T-helper 17 cell (primary cell): ENCODE measurements at places on chromosomes 2 and 18.

- no peak for DNase-seq
Measured at GRCh38 chr2:33706410-33706809, 107.3 kb upstream of the FAM98A start.

GRCh38 chr2:28481905-28482304, 14.0 kb upstream of the PLB1 start:
- no peak for DNase-seq

DNA sequence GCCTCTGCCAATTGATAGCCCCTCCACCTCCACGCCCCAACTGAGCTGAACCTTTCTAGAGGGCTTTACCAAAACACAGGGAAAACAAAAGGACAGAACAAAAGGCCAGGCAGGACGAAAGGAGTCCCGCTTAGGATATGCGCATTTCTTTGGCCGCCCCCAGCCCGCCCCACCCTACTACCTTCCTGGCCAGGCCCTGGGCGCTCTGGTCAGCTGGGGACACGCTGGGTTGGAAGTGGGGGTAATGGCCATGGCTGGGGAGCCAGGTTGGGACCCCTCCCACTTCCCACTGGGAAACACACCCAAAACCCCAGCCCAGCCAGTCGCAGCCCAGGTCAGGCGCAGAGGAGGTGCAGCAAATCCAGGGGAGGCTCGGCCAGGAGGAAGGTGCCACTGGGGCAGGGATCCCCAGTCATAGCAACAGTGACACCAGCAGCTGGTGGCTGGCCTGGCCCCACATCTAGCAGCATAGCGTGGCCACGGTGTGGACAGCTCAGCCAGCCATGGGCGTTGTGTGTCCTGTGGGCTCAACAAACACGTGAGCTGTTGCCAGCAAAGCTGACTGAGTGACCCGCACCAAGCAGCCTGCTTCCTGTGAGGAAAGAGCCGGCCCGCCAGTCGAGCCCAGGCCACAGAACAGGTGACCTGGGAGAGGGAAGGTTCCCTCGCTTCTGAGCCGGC, 24.6 kb upstream of the B3GNT7 start:
- no peak for DNase-seq

GRCh38 chr2:238127165-238128060, 11.1 kb upstream of the KLHL30 start:
- no peak for DNase-seq

DNA sequence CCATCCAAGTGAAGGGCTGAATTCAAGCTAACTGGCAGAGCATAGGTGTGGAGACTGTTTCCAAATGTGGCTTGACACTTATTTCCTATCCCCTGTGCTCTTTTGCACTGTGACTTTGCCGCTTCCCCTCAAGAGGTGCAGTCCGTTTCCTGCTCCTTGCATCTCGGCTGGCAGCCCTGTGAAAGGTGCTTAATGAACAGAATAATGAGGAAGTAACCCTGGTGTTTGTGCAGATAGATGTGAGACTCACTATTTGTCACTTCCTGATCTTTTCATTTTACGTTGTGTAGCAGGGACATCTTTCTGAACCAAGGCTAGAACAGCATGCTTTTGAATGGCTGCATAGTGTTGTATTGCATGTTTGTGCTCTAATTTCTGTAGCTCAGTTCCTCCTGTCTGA, 60.8 kb downstream of the CEP192 start:
- DNase-seq, result no peak

DNA sequence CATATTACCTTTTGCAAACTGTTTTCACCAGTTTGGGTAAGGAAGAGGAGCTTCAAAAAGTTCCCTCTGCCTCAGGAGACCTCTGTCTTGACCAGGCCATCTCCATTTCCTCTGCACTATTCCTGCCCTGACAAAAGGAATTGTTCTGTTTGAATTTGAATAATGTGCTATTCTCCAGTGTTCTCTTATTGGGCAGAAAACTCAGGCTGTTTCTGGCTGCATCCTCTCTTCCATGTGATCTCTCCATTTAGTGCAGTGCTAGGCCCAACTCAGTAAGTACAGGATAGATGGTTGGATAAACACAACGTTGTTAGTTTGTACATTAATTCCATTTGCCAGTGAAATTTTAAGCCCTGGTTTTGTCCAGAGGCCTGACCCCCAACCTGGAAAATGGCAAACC, 102.2 kb upstream of the CELF4 start:
- no peak for DNase-seq

DNA sequence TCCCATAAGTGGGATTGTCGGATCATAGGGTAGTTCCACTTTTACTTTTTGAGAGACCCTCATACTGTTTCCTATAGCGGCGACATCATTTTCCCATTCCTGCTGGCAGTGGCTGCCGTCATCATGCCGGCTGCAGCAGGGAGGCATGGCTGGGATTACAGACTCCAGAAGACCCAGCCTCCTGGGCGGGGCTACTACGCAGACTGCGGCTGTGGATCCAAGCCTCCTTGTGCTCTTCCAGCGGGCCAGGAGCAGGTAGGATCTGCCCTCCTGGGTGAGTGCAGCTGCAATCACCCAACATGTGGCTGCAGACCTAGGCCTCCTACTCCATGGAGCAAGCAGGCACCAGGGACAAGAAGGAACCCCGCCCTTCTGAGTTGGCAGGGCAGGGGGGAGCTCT, 359.2 kb downstream of the GALR1 start:
- DNase-seq, result no peak

GRCh38 chr18:78304192-78305164, 675.1 kb upstream of the SALL3 start:
- DNase-seq, result no peak

DNA sequence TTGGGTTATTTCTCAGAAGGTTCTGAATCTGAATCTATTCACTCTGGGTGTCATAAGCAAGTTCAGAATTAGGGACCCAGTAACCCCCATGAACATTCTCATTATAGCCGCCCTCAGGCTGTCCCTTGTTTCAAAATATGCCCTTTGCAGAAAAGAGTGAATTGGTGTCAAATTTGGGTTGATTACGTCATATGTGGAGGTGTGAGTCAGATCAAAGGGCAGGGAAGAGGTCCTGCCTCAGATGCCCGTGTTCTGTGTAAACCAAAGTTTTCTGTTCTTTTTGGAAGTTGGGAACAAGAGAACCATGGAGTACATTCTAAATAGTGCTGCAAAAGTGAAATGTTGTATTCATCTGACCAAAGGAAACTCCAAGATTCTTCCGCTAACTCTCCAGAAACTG, 5.8 kb downstream of the FAM110C start:
- DNase-seq, result no peak

- no peak for DNase-seq
Measured at GRCh38 chr2:46879511-46879910, 36.1 kb downstream of the MCFD2 start.

GRCh38 chr2:201639205-201639604, 4.1 kb downstream of the TMEM237 start:
- no peak for DNase-seq

DNA sequence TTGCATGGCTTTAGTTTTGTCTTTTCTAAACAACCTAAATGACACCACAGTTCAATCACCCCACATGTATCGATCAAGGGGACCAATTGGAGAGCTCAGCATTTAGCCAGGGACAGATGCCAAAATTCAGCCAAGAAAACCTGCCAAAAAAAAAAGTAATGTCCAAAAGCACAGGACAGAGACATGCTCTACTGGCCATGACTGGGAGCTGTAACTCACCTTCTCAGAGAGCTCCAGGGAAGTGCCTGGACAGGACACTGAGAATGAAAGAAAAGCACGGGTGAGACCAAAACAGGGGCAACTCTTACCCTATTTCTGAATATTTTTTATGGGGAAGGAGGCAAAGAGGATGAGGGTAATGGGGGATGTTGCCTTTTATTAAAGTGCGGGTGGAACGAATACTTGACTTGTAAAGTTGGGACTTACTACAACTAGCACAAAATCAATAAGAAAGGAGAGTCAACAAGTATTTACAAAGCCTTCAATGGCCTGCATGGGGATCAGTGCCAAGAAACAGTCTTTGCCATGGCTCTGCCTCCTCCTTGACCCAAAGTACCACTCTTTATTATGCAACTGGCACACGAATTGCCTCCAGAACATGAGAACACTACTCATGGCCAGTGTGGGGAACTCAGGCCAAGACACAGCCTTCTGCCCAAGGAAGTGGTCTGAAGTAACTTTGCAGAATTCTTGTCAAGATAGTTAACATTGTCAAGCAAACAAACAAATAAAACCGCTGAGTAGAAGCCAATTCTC, 72.9 kb upstream of the HK2 start:
- no peak for DNase-seq

GRCh38 chr2:201164166-201164565, 18.8 kb upstream of the CASP10 start:
- no peak for DNase-seq

DNA sequence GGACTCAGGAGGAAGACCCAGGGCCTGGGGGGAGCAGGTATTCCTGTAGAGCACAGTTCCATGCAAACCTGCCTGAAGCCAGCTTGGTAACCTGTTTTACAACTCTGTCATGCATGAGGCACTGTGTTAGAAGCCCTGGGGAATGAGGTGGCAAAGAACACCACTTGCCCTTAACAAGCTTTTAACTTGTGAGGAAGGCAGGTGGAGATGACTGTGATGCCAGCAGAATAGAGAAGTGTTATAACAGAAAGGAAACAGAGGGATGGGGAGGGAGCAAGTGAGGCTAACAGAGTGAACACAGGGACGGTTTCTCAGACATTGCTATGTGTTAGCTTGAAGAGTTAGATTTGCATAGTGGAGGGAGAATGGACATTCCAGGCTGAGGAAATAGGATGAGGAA, 11.5 kb upstream of the IL1A start:
- no peak for DNase-seq

DNA sequence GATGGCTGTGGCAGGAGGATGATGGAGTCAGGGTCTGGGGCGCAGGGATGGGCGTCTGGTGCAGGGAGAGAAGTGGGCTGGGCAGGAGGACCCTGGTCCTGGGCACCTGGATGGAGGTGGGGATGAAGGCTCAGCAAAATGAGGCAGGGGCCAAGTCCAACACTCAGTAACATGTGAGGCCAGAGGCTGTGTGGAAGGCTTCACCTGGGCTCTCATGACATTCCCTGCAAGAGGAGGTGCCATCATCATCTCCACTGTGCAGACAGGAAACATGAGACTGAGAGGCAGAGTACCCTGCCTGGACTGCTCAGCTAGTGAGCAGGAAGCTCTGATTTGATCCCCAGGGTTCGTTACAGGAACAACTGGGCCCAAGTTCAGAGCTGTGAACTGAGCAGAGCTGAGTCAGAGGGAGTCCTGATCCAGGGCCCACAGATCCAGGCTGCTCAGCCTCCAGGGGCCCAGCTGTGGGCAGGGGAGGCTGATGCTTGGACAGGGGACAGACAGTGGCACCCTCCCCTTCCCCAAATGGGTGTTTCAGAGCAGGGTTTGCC, 36.9 kb downstream of the HJURP start:
- DNase-seq, result no peak

DNA sequence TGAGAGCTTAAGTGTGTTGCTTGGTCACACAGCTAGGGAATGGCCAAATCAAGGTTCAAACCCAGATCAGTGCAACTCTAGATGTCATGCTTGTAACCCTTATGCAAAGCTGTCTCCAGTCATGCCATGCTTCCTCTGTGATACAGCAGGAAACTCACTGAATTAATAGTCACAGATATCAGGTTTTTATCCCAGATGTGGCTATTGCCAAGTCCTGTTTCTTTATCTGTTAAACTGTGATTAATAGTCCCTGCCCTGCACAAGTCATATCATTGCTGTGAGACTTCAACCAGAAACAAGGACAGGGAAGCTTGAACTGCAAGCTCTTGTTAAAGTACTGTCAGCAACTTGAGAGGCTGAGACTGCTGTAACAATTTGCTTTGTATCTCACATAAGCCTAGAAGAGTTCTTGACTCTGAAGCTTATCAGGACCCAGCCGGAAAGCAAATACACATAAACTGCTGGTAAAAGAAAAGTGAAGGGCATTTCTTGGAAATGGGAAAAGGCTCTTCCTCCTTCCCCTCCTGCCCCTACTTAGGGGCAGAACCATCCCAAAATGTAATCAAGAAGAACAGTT, 609.0 kb downstream of the DCC start:
- no peak for DNase-seq

DNA sequence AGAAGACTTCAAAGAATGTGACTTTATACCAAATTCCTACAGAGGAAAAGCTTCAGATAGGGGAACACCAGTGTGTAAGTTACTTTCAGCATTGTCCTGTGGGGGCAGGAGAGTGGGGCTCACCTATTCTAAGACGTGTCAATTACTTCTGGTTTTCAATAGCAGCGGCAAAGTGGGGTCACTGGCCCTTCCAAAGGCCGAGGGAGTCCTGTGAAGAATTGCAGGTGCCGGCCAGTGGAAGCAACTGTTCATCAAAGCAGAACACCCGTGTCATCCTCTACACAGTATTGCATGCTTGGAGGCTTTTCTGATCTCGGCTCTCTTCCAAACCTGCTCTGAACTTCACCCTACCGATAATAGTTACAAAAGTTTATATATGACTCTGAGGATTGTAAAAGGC, 1176.5 kb upstream of the TMEFF2 start:
- no peak for DNase-seq

DNA sequence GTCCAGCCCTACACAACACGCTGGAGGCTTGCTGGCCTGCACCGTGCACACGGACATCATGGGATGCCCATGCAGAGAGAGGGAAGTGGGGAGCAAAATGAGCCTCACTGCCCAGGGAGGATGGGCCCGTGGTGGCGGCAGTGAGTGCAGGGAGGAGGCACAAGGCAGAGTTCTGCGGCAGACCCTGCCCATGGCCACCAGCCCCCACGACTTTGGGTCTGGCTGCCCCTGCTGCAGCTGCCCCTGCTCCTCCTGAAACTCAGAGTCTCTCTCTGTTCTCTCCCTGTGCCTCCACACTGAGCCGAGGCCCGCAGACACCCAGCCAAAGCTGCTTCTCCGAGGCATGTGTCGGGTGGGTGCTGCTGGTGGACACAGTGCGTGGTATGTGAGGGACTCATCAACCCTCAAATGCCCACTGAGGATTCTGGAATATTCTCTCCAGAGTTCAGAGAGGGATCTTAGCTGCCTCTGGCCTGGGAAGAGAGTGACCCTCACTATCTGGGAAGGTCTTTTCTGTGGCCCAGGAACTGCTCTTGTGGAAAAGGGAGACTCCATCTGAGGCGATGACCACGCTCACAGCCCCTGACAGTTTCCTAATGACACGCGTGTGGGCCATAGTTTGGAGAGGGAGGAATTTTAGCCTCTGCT, 45.1 kb upstream of the HPCAL1 start:
- DNase-seq, result no peak

DNA sequence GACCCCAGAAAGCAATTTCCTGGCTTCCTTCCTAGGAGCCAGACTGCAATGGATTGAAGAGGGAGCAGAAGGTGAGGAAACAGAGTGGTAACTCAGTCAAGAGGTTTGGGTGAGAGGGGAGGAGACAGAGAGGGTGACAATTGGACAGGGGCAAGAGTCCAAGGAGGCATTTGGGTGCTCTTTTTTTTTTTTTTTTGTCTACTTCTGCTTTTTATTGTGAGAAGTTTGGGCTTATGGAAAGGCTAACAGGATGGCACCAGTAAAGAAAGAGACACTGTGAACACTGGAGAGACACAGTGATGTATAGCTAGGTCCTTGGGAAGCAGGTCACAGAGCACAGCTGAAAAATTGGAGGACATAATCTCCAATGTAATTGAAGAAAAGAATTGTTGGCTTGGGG, 25.0 kb downstream of the CYBRD1 start:
- DNase-seq, result no peak

DNA sequence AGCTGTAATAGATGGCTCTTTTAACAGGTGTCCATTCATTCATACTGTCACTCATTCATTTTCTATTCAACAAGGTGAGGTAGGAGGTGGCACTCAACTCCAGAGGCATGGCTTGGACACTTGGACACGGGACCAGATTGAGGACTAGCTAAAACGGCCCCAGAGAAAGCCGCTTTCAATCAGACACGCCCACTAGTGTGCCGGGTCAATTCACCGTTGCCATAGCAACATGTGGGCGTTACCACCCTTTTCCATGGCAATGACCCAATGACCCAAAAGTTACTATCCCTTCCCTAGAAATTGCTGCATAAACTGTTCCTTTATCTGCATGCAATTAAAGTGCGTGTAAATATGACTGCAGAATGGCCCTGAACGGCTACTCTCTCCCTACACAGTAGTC, 49.2 kb upstream of the LGALSL start:
- DNase-seq, result no peak
